SHP77 treated with DMSO at 0.1 percent for 48 hours (cell line): ENCODE measurements at places on chromosomes 1 and 21.

GRCh38 chr1:64701071-64701470 lies 43.8 kb upstream of the RAVER2 start:
- DNase-seq = no peak

DNA sequence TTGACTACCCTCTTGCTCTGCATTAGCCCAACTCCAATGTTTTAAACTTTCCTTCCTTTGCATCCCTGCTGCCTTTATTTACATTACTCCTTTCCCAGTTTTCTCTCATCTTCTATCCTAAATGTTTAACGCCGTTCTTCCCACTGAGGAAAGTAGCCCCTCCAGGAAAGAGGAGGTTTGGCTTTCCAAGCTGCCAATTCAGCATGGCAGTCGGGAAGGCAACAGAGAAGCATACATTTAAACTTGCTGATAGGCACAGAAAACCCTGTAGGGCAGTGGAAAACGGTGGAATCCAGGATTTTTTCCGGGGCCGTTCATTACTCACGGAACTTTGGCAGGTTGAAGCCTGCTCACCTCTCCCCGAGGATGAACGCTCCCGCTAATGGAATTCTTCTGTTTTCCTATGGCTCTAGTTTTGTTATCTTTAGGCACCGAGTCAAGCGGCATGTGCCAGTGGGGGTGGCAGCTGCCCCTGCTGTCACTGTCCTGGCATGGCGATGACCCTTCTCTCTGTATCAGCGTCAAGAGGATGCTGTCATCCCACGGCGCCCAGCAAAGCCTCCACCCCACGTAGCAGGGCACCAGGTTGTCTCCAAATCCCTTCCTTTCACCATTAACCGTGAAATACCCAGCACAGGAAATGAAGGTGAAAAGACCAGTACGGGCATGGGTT lies 48.3 kb downstream of the ZBTB18 start:
- no peak for DNase-seq

GRCh38 chr1:175124861-175125260 lies 57.2 kb downstream of the TNN start:
- no peak for DNase-seq

DNA sequence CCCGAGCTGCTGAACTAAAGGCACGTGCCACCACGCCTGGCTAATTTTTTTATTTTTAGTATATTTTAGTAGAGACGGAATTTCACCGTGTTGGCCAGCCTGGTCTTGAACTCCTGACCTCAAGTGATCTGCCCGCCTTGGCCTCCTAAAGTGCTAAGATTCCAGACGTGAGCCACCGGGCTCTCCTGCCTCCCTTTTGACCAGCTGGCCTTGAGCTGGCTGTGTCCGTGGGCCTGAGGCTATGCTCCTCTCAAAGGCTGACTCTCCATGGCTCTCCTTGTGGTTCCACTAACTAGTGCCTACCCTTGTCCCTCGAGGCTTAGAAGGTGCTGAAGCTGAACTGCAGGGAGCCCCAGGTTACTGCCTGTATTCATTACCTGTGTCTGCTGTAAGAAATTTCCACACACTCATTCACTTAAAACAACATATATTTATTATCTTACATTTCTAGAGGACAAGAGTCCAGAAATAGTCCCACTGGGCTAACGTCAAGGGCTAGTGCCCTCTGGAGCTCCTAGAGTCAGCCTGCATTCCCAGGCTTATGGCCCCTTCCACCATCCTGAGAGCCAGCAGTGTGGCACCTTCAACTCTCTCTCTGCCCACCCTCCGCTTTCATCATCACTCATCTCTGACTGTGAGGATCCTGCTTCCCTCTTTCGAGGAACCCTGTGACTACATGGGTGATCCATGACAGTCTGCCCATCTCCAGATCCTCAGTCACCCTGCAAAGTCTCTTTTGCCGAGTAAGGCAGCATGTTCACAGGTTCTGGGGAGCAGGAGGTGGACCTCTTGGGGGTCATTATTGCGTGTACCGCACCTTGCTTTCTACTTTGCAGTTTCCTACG lies 34.9 kb downstream of the ETS2 start:
- no peak for DNase-seq

DNA sequence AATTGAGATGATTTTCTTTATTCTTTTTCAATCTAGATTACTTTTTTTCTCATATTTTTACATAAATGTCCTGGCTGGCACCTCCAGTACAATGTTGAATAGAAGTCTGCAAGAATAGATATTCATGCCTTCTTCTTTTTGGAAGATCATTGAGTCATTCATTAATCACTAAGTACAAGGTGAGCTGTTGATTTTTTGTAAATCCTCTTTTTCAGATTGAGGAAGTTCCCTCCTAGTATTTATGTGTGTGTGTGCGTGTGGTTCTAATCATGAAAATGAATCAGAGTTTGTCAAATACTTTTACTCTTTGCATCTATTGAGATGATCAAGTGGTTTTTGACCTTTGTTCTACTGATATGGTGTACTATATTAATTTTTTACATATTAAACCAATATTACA lies 859.3 kb downstream of the KCNT2 start:
- DNase-seq = no peak

- no peak for DNase-seq
Observed at GRCh38 chr1:202935844-202936243, 8.8 kb upstream of the KLHL12 start.

GRCh38 chr1:98903726-98904125 lies 100.9 kb downstream of the PLPPR5 start:
- no peak for DNase-seq

GRCh38 chr1:213418268-213419071 lies 367.4 kb downstream of the RPS6KC1 start:
- DNase-seq = no peak

GRCh38 chr1:150922519-150922975 lies 3.6 kb upstream of the SETDB1 start:
- peak; percentile 92 for DNase-seq

DNA sequence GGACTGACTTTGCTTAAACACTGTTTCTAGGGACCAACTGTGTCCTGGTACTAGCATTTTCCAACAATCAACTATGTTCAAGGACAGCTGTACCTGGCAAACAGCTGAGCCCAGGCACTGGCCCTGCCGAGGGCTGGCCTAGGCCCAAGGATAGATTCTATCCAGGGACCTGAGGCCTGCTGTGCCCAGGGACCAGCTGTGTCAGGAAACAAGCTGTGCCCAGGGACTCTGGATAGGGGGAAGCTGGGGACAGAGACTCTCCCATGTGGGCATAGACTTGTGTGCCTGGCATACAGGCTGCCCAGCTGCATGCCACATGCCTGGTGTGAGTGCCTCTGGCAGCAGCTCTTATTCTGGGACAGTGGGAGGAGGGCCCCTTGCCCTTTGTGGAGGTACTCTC lies 38.1 kb upstream of the POU3F1 start:
- DNase-seq = no peak
